A375 (cell line): ENCODE measurements at places on chromosomes 7 and 10. TPM values are rescaled to one million over a fixed set of nuclear protein-coding genes. Genes with fewer than 3 reads are reported as not detected.

The STOX1 gene
- total RNA-seq = 0.15 and 0.21 TPM in 2 replicates

The CACUL1 gene
- 29.4 and 30.3 TPM in 2 replicates for total RNA-seq

The NME8 gene
- not detected in 2 replicates for total RNA-seq

The MINPP1 gene
- total RNA-seq = 28.0 and 30.0 TPM in 2 replicates

The CYP3A7 gene
- not detected in 2 replicates for total RNA-seq

The CALCR gene
- total RNA-seq = not detected in 2 replicates

The PNLIPRP2 gene
- total RNA-seq = not detected in 2 replicates

The CDC123 gene
- total RNA-seq = 128 and 129 TPM in 2 replicates

The TAS2R5 gene
- total RNA-seq = not detected in 2 replicates

The TAF5 gene
- total RNA-seq = 8.6 and 11.0 TPM in 2 replicates

The MACC1 gene
- 0.08 and 0.19 TPM in 2 replicates for total RNA-seq

The TMEM139 gene
- total RNA-seq = 1.2 and 3.2 TPM in 2 replicates

The EDRF1 gene
- 32.2 and 33.2 TPM in 2 replicates for total RNA-seq

The BAMBI gene
- total RNA-seq = 53.5 and 65.3 TPM in 2 replicates

The GAD2 gene
- not detected in 2 replicates for total RNA-seq

The TCAF2 gene
- 4.1 and 4.4 TPM in 2 replicates for total RNA-seq

The FEZF1 gene
- total RNA-seq = 0.04 and 0.08 TPM in 2 replicates

The GPRIN2 gene
- not detected in 2 replicates for total RNA-seq

The HOXA7 gene
- total RNA-seq = not detected in 2 replicates

The CDHR3 gene
- 0.69 and 0.98 TPM in 2 replicates for total RNA-seq

The HOXA1 gene
- total RNA-seq = 0.94 and 1.1 TPM in 2 replicates

The OPN4 gene
- not detected in 2 replicates for total RNA-seq

The ANKRD61 gene
- 0.19 TPM in 1 of 2 replicates, not detected in the other for total RNA-seq

The PVRIG gene
- not detected in 2 replicates for total RNA-seq

The CHRM2 gene
- total RNA-seq = 0.03 TPM in 1 of 2 replicates, not detected in the other

The EPO gene
- total RNA-seq = not detected in 2 replicates

The OR9A2 gene
- total RNA-seq = 0.38 TPM in 1 of 2 replicates, not detected in the other

The ITPRID1 gene
- total RNA-seq = not detected in 2 replicates

The SFRP4 gene
- not detected in 2 replicates for total RNA-seq

The ITGB8 gene
- total RNA-seq = 44.3 and 50.9 TPM in 2 replicates

The TLX1 gene
- not detected in 2 replicates for total RNA-seq

The HSPA14 gene
- 18.5 and 22.3 TPM in 2 replicates for total RNA-seq

The GARIN1A gene
- 0.87 and 1.1 TPM in 2 replicates for total RNA-seq

The ERCC6 gene
- total RNA-seq = 14.9 and 15.9 TPM in 2 replicates

The MYL10 gene
- total RNA-seq = 0.75 TPM in 1 of 2 replicates, not detected in the other

The CPA5 gene
- 0.11 TPM in 1 of 2 replicates, not detected in the other for total RNA-seq

The ECHDC3 gene
- total RNA-seq = not detected in 2 replicates

The CFAP58 gene
- total RNA-seq = 0.41 and 0.74 TPM in 2 replicates

The FAM3C gene
- total RNA-seq = 102 and 114 TPM in 2 replicates

The ACTL6B gene
- not detected in 2 replicates for total RNA-seq

The ANKRD1 gene
- 34.6 and 35.3 TPM in 2 replicates for total RNA-seq

The KIAA1217 gene
- total RNA-seq = 18.7 and 31.8 TPM in 2 replicates

The SNX8 gene
- total RNA-seq = 19.4 and 25.5 TPM in 2 replicates

The ARL5B gene
- 9.6 and 10.5 TPM in 2 replicates for total RNA-seq

The SPDYE16 gene
- total RNA-seq = 0.08 TPM in 1 of 2 replicates, not detected in the other

The GTPBP10 gene
- total RNA-seq = 15.7 and 23.7 TPM in 2 replicates

The EGFR gene
- total RNA-seq = 11.5 and 12.6 TPM in 2 replicates
